ENCODE measurements at places on chromosomes 1 and 21.

- no peak for DNase-seq
Measured at GRCh38 chr1:112251766-112252506, 144.1 kb upstream of the CTTNBP2NL start.

- no peak for DNase-seq
Measured at GRCh38 chr1:24547195-24547594, 8.7 kb upstream of the NCMAP start.

GRCh38 chr1:23524716-23525401, 6.2 kb downstream of the E2F2 start:
- no peak for DNase-seq

- no peak for DNase-seq
Measured at GRCh38 chr1:21638531-21639341, 30.4 kb downstream of the RAP1GAP start.

DNA sequence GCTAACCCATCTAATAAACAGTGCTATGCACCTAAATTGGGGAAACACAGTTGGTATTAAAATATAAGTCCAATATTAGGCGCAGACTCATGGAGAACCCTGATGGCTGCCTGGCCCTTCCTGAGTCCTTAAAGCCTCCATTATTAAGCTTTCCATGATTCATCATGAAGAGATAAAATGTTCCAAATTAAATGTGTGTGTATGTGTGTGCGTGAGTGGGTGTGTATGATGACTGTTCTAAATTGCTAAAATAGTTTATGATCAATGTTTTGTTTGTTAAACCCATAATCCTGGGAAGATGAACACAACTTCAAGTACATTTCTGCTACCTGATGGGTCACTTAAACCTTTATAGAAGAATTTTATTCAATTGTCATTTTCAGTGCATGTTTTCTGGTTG, 6.3 kb upstream of the RBBP5 start:
- no peak for DNase-seq

- no peak for DNase-seq
Measured at GRCh38 chr1:109807402-109807801, 43.7 kb upstream of the EPS8L3 start.
